ENCODE measurements at places on chromosomes 2 and 18. TPM values are rescaled to one million over a fixed set of nuclear protein-coding genes. Genes with fewer than 3 reads are reported as not detected.

DNA sequence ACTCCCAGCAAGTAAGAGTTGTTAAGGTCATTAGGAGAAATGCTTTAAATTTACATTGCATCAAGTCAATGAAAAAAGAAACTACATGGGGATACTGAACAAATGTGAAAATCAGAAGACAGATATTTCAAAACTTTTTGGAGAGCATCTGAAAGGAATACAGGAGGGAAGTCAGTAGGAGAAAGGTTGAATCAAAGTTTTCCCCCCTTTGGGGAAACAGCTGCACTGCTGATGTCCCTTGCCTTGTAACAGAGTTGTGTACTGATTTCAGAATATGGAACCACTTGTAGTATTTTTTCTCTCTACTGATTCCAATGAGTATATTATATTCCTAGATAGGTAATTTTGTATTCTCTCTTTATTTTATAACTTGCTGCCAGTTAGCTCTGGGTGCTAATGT, 592.5 kb upstream of the ZEB2 start:
- H3K27ac ChIP-seq = no peak overlapping the region
- no peaks in the 10 kb centered on the region for H3K27me3 ChIP-seq

GRCh38 chr2:107721178-107721577, 105.5 kb upstream of the RGPD4 start:
- no peak overlapping the region for H3K4me3 ChIP-seq
- H3K4me1 ChIP-seq = peaks cover 4% of the 10 kb centered on the region
- no peak overlapping the region for H3K27ac ChIP-seq
- DNase-seq = no peak
- no peaks in the 10 kb centered on the region for H3K27me3 ChIP-seq

DNA sequence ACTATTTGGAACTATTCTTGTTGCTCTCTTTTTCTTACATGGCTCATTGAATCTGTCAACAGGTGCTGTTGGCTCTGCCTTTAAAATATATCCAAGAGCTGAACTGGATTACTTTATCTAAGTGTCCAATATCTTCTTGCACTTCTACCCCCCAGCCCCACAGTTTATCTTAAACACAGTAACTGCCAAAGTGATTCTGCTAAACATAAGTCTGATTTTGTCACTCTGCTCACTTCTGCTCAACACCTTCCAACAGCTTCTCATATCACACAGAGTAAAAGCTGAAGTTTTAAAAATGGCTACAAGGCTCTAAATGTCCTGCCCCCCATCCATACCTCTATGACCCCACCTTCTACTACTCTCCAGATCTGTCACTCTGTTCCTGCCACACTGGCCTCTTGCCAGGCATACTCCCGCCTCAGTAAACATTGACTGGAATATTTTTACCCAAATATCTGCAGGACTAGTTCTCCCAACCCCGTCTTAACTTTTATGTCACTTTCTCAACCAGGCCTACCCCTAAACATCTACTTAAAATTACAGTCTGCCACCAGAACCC, 130.7 kb downstream of the CCDC148 start:
- DNase-seq = no peak
- no peaks in the 10 kb centered on the region for H3K36me3 ChIP-seq
- H3K4me1 ChIP-seq = no peaks in the 10 kb centered on the region

The ZNF804A gene
- total RNA-seq = not detected

The ACMSD gene
- total RNA-seq = 0.52 TPM

Data from body of pancreas (tissue), 4 donors.